Natural killer cell (primary cell): ENCODE measurements at places on chromosomes 2 and 18. TPM values are rescaled to one million over a fixed set of nuclear protein-coding genes. Genes with fewer than 3 reads are reported as not detected.

DNA sequence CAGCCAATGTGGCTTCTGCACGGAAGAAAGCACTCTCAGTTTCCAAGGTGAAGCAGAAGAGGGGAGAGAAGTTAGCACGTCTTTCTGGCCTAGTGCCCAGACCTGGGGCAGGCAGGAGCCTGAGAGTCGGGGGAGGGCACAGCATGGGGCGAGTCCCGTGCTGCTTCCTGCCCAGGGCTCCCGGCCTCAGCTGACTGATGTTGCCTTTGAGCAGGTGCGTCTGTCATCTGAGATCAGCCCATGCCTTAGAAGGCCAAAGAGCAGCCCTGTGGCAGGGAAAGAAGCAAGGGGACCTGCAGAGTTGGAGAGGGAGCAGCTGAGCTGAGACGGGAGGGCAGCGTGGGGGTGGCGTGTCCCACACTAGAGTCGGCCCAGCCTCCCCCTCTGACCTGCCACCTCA, 3.3 kb downstream of the KCNIP3 start:
- H3K4me3 ChIP-seq: no peak overlapping the region
- DNase-seq: no peak
- no peaks in the 10 kb centered on the region for H3K4me1 ChIP-seq
- H3K27ac ChIP-seq: no peak overlapping the region
- H3K36me3 ChIP-seq: no peaks in the 10 kb centered on the region

DNA sequence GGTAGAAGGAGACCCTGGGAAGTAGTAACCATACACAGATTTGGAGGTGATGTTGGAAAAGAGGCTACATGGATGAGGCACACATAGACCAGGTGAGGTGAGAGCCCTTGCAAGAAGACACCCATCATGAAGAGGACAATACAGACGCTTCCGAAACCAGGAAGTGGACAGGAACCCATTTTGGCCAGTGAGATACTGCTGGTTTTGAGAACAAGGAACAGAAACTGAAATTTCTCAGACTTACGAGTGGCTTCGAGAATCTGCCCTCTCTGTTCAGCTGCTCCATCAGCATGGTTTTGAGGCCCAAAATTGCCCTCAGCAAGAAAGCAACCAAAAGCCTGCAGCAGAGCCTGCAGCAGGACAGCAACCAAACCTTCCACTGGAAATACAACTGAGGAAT, 479.1 kb upstream of the NRXN1 start:
- H3K27me3 ChIP-seq: no peaks in the 10 kb centered on the region
- no peaks in the 10 kb centered on the region for H3K4me1 ChIP-seq
- H3K4me3 ChIP-seq: no peak overlapping the region
- H3K36me3 ChIP-seq: no peaks in the 10 kb centered on the region
- no peak overlapping the region for H3K27ac ChIP-seq

GRCh38 chr2:202147775-202148174, 74.7 kb downstream of the KIAA2012 start:
- no peak overlapping the region for H3K4me3 ChIP-seq
- no peaks in the 10 kb centered on the region for H3K36me3 ChIP-seq
- DNase-seq: no peak
- no peaks in the 10 kb centered on the region for H3K27me3 ChIP-seq

- H3K27ac ChIP-seq: no peak within 1 kb of the TSS
- no peaks in the 10 kb centered on the region for H3K27me3 ChIP-seq
- H3K36me3 ChIP-seq: no peaks in the 10 kb centered on the region
- H3K4me1 ChIP-seq: no peaks in the 10 kb centered on the region
- no peak within 1 kb of the TSS for H3K4me3 ChIP-seq
Observed at GRCh38 chr2:27275211-27276150, at the start of gene DNAJC5G. Gene DNAJC5G (plus strand): TSS chr2:27275433. CDS start chr2:27276729, 1,296 bp downstream.

GRCh38 chr18:10923551-10924070, 225.8 kb downstream of the PIEZO2 start:
- no peaks in the 10 kb centered on the region for H3K4me1 ChIP-seq
- H3K4me3 ChIP-seq: no peak overlapping the region
- no peaks in the 10 kb centered on the region for H3K36me3 ChIP-seq
- no peak for DNase-seq

- H3K27me3 ChIP-seq: no peaks in the 10 kb centered on the region
- no peaks in the 10 kb centered on the region for H3K36me3 ChIP-seq
- H3K4me3 ChIP-seq: no peak overlapping the region
- no peaks in the 10 kb centered on the region for H3K4me1 ChIP-seq
- DNase-seq: no peak
- H3K27ac ChIP-seq: no peak overlapping the region
Observed at GRCh38 chr2:135471106-135471505, 59.9 kb downstream of the ZRANB3 start.

DNA sequence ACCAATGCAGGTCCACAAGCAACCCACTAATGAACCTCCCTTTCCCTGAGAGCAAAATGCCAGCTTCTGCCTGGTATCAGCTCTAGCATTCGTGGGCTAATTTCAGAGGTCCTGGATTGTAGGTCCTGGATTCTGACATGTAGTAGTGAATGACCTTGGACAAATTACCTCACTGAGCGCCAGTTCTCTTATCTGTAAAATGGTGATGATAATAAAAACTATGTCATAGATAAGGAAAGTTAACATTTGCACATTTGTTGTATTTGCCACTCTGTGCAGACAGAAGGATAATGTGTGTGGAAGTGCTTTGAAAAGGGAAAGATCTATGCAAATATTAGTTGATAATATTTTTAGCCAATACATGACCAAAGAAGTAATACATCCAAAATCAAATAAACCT, 4.1 kb upstream of the TET3 start:
- peaks cover 37% of the 10 kb centered on the region for H3K4me1 ChIP-seq
- no peak overlapping the region for H3K4me3 ChIP-seq
- no peak for DNase-seq
- H3K27me3 ChIP-seq: peaks cover 5% of the 10 kb centered on the region
- H3K27ac ChIP-seq: no peak overlapping the region

Gene GALR1
- not detected for total RNA-seq

Gene CIAO1
- total RNA-seq: 106 TPM

Gene DES
- total RNA-seq: not detected
